ENCODE measurements at places on chromosomes 3 and 15.

GRCh38 chr3:112667599-112667998, 26.7 kb upstream of the CCDC80 start:
- no peak for DNase-seq

- DNase-seq = no peak
These were observed 237.6 kb upstream of the CHRNA7 start for GRCh38 chr15:31792611-31793199.

- DNase-seq = no peak
These were observed 179.2 kb downstream of the CADPS start for GRCh38 chr3:62696011-62696410.

DNA sequence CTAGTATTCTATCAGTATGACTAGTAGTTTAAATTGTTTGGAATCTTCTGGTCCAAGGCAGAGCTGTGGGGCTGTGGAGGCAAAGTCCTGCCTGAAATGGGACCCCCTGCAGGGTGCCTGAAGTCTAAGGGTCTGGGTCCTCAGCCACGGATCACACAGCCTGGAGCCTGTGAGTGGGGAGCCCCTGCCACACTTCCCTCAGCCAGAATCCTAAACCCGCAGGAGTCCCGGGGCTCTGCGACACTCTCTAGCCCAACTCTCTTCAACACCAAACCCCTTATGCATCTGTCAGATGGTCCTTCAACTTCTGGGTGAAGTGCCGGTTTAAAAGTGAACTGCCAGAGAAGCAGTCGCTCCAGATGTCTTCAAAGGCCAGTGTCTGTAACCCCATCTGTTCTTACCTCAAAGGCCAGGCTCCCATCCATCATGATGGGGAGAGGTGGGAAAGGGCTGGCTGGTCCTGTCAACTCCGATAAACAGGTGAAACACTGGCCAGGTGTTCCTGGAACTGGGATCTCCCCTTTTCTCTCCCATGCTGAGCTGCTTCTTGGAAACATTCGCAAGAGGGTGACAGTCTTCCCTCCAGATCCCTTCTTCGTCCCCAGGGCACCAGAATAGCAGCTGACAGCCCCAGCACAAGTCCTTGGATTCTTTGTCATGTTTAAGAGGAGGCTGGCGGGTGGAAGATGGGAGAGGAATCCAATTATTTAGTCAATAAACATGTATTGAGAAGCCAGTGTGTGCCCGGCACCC, 45.6 kb downstream of the CPN2 start:
- no peak for DNase-seq

GRCh38 chr15:97502038-97502437, 458.5 kb upstream of the ARRDC4 start:
- peak; percentile 42 for DNase-seq

DNA sequence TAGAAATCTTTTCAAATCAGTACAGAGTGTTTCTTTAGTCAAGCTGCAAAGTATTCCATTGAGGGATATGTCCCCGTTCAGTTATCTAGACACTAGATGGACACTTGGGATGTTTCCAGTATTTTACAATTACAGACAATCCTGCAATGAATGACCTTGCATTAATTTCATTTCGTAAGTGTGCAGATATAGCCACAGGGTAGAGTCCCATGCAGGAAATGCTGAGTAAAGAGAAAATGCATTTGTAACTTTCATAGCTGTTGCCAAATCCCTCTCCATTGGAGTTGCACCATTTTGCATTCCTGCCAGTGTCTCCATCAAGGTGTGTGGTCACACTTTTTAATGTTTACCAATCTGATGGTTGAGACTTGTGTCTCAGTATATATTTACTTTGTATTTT, 92.5 kb downstream of the LIPC start:
- DNase-seq = no peak

DNA sequence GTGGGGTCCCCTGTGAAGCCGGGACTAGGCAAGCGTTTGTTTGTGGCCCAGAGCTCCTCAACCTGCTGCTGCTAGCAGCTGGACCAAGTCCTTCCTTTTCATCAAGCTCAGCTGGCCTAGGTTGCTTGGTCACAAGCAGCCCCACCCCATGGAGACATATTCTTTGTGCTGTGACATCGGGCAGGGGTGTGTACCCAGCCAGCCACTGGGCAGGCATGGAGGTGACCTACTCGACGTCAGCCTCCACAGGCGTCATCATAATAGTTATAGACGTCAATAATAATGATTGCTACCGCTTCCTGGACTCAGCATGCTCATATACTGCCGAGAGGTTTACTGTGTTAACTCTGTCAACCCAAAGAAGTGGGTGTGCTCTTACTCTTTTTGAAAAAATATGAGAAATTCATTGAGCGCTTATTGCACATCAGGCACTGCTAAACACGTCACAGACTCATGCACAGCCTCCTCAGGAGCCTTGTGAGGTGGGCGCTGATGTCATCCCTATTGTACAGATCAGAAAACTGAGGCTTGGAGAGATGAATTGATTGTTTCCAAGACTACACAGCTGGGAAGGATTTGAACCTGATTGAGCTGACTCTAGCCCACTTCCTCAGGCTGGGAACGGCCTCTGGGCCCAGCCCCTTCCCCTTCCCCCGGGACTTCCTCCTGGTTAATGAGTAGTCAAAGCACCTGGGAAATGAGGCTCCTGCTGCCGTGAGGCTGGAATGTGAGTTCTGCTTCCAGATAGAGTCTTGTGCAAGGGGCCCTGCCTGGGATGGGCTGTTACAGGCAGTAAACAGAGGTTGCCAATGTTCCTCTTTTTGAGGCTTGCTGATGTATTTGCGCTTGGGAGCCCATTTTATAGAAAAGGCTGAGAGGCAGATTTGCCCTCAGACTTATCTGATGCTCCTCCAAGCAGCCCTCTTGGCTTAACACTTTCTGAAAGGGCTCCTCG, 16.2 kb downstream of the SLC6A6 start:
- no peak for DNase-seq

DNA sequence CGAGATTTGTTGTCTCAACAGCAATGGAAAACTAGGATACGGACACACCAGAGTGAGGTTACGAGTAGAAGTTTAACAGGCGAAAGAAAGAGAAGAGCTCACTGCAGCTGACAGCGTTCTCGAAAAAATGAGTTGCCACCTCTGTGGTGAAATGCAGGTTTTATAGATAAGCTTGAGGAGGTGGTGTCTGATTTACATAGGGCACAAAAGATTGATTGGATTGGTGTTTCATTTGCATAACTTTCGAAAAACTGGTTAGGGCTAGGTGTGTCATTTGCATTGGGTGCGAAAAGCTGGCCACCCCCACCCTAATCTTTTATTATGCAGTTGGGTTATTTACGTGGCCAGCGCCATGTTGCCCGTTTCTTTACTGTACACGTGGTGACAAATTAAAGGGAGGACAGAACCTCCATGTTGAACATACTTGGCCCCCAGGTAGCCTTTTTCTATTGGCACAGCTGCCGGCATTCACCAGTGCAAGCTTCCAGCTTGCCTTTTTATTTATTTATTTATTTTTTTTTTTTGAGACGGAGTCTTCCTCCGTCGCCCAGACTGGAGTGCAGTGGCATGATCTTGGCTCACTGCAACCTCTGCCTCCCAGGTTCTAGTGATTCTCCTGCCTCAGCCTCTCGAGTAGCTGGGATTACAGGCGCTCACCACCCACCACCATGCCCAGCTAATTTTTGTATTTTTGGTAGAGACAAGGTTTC, 8.3 kb downstream of the IFT122 start:
- no peak for DNase-seq

DNA sequence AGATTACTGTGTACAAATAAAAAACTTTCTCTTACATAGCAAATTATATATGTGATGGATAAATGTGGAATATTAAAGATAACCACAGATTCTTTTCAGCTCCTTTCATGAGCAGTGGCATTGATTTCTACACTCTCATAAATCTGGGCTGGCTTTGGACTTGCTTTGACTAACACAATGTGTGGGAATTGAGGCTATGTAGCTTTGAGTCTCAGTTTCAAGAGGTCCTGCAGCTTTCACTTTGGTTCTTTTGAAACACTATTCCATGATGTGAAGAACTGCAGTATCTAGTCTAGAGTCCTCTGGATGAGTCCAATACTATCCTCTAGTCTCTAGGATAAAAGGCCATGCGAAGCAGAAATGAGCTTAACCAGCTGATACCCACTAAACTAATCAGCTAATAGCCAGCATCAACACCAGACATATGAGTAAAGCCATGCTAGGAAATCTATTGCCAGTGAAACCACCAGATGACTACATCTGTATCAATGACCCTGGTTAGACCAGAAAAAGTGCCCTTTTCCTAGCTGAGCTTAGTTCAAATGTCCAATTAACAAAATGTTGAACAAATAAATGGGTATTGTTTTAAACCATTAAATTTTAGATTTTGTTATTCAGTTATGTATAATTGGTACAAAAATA, 274.9 kb upstream of the ZPLD1 start:
- no peak for DNase-seq

GRCh38 chr3:124281453-124282316, 289.8 kb upstream of the ROPN1 start:
- no peak for DNase-seq

DNA sequence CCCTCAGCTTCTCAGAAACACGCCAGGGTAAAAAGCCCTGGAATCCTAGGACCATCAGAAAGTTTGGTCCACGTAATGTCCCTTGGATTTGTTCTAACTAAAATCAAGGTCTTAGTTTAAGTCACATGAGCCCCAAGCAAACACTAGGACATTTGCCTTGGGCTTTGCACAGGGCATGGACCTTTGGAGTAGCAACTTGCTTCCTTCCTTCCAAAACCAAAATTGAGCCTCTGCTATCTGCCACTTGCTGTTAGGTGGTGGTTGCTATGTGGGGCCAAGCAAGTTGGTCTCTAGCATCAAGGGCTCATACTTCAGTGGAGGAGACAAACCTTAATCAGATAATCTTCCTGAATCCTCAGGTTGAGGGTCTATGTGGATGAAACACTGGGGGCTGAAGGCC, 4.0 kb upstream of the DAG1 start:
- DNase-seq = no peak

GRCh38 chr15:23081271-23081670, 41.9 kb upstream of the TUBGCP5 start:
- DNase-seq = no peak

GRCh38 chr15:96503276-96503675, 172.8 kb downstream of the NR2F2 start:
- DNase-seq = no peak

DNA sequence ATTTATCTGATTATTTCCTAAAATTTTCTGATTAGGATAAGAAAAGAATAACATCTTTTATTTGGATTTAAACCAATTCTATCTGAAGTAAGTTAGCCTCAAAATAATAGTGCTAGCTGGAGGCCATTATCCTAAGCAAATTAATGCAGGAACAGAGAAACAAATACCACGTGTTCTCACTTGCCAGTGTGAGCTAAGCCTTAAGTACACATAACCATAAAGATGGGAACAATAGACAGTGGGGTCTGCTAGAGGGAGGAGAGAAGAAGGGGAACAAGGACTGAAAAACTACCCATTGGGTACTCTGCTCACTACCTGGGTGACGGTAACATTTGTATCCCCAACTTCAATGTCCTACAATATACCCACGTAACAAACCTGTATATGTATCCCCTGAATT, 31.3 kb upstream of the LYSMD4 start:
- no peak for DNase-seq

- no peak for DNase-seq
These were observed 14.5 kb downstream of the LMCD1 start for GRCh38 chr3:8516047-8516661.

DNA sequence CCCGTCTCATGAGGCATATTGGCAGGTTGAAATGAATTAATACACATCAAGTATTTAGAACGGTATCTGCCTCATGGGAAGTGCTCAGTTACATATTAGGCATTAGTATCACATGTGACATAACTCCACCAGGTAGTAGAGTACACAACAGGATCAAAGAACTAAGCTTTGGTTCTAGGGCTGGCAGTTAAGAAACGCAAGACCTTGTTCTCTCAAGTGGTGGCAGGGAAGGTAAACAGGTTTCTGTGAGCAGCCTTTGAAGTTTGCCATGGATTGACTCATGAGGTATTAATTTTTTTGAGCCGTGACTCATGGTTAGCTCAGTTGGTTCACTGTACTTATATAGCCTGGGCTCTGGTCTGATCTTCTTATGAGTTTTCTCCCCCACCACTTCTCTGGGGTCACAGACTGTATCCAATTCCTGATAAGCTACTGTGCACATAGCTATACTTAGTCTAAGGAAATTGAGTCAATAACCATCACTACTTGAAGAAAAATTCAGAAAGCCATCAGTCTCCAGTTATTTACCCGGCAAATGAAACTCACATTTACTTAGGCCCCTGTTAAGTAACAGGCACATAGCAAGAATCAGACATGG, 155.6 kb upstream of the STT3B start:
- DNase-seq = peak; percentile 77

GRCh38 chr3:67587811-67588210, 66.6 kb downstream of the SUCLG2 start:
- DNase-seq = no peak

GRCh38 chr15:92502336-92502735, 108.7 kb downstream of the ST8SIA2 start:
- no peak for DNase-seq

GRCh38 chr3:2765002-2765579, 345.1 kb downstream of the IL5RA start:
- DNase-seq = no peak

GRCh38 chr3:126052196-126053058, 31.5 kb downstream of the SLC41A3 start:
- DNase-seq = no peak

GRCh38 chr15:74399511-74400312, 32.3 kb upstream of the CYP11A1 start:
- no peak for DNase-seq

DNA sequence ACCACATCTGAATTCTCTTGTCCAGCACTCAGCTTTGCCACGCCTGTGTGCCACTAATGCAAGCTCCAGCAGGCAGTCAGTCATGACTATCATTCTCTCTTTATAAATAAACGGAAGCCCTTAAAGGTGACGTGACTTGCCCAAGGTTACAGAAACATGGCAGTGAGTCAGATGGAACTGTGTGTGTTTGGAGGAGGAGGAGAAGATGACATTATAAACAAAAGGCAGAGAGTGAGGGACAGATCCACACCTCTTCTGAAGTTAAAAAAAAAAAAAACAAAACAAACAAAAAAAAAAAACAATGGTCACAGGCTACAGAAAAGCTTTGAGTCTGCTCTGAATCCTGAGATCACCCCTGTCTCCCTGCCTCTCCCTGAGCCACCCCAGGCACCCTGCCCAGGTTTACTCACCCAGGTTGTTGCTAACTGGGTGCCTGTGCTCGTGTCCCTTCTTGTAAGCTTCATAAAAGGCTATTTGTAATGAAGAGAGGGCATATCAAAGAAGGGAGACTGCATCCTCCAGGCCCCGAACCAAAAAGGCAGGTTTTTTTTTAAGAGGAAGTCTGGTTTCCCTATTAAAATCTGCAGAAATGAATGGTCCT, 119.7 kb upstream of the PHLDB2 start:
- no peak for DNase-seq

DNA sequence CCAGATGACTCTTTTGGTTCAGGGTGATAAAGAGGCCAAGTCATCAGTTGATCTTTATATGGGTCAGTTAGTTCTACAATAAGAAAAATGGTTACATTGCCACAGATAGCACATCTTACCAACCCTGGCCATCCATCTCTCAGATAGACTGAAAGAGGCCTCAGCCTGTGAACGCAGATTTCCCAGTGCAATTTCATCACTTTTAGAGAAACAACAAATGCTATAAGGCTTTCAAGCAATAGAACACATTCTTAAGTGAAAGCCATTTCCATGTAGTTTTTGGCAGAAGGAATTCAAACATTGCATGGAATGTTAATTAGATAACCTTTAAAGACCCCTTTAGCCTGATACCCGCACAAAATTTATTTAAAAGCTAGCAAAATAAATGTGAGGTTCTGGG, 200.6 kb upstream of the ZBTB20 start:
- no peak for DNase-seq
